GM04503 (cell line): ENCODE measurements at places on chromosomes 12 and 14.
A peak's percentile ranks its signal among the peaks of the same experiment; 100 is the strongest.

DNA sequence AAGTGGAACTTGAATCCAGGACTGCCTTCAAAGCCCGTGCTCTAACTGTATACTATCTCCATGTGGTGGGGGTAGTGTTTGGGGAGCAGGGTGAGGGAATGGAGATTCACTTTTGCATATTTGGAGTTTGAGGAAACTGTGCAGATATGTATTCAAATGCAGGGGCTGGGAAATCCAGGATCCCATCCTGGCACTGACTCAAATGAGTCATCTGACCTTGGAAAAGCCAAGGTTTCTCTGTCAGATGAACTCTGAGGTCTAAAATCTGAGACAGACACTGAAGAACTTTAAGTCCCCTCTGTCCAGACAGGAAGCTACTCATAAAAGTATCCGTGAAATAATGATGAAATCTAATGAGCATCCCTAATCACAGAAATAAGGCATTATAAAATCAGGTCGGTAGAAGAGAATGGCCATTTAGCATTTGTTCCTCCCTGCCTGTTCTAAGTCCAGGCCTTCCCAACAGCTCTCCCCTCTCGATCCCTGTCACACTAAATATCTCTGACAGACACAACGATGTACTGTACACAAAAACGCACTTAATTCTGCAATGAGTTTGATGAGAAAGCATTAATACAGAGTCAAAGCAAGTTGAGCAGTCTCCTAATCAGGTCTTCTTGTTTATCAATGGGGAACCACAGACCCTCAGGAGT lies 14.4 kb downstream of the NIN start:
- no peak for DNase-seq

GRCh38 chr14:49134940-49135339 lies 451.2 kb downstream of the RPS29 start:
- no peak for DNase-seq

DNA sequence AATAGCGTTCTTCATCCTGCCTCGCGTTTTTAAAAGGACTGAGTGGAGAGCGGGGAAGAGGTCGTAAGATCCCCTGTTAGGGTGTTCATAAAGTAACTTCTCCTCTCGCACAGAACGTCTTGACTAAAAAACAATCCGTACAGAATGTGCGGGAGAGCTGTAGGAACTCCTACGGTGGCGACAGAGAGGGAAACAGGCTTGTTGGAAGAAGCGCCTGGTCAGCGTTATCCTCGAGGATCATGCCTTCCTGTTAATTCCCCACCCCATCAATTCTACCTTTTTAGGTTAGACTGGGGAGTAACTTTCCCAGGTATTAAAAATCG lies 399 bp upstream of the WASHC4 start:
- no peak for DNase-seq

GRCh38 chr12:124940143-124940392 lies 25.6 kb upstream of the UBC start:
- no peak for DNase-seq

- DNase-seq: no peak
Observed at GRCh38 chr12:57694459-57695019, 607 bp downstream of the OS9 start.

DNA sequence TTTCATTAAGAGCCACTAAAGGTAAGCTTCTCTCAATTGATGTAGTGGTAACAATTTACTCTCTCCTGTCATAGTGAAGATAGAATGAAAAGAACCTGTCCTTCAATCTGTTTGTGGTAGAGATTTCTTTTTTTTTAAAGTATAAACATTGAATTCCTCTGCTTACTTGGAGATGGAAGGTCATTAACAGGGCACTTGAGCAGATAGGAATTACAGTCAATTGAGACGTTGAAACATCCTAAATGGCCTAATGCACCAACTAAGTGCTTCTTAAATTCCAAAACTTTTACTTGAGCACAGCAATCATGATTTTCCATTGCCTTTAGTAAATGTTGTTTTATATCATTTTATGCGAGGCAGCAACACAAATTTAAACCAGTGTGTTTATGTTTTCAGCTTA lies 241.4 kb downstream of the FOXG1 start:
- no peak for DNase-seq

- no peak for DNase-seq
Observed at GRCh38 chr12:97982684-97983083, 520.1 kb downstream of the RMST start.

DNA sequence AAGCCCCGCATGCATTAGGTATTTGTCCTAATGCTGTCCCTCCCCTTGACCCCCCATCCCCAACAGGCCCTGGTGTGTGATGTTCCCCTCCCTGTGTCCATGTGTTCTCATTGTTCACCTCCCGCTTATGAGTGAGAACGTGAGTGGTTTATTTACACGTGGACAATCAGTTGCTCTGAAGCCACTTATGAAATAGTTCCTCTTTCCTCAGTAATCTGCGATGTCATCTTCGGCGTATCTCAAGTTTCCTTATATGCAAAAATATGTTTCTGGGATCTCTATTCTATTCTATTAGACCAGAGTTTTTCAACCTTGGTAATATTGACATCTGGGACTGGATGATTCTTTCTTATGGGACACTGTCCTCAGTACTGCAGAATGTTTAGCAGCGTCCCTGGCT lies 56.0 kb upstream of the DCD start:
- no peak for DNase-seq

DNA sequence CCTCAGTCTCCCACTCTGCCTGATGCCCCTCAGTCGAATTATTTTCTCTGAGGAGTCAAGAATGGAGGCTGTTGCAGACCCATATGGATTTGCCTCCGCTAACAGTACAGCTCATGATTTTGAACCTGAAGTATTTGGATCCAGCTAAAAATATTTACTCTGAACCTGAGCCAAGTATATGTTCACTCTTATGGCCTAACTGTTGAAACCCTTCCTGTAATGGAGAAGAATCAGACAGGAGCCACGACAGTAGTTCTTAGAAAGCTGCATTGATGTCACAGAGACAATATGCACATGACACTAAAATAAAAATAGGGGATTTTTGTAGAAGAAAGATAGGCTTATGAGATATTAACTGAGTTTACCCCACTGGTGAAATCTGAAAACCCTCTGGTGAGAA lies 1128.3 kb upstream of the FLRT2 start:
- DNase-seq: no peak

DNA sequence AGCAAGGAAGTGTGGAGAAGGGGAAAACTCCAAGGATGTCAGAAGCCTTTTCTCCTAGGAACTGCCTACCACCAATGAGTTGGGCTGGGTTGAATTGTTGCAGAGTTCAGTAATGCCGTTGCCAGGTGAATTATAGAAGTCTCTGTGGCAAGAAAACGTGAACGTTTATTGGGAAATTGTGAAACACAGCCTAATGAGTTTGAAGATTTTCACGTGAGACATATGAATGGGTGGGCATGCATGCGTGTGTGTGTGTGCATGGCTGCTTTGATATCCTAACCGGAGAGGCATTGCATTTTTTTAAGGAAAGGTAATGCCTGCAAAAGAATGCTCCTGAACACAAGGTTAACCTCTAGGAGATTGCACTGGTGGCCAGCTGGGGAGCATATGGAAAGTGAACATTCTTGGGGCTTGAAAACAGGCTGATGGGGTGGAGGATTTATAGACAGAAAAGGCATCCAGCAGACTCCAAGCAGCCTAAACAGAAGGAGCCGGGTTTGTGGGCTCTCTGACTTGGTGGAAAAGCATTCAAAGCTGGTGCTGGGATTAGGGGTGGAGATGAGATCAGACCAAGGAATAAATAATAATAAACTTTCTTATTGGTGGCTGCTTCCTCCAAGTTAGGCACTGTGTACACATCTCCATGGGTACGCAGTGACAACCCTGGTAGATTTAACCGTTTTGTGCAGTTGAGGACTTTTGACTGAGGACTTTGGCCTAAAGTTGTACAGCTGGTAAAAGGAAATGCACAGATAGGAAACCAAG lies 67.8 kb downstream of the NTF3 start:
- DNase-seq: peak; percentile 95

- DNase-seq: no peak
Observed at GRCh38 chr12:52521175-52521567, 977 bp upstream of the KRT5 start.

GRCh38 chr14:96077983-96078624 lies 38.9 kb downstream of the C14orf132 start:
- no peak for DNase-seq

GRCh38 chr12:127310548-127310947 lies 956.4 kb upstream of the TMEM132C start:
- no peak for DNase-seq

DNA sequence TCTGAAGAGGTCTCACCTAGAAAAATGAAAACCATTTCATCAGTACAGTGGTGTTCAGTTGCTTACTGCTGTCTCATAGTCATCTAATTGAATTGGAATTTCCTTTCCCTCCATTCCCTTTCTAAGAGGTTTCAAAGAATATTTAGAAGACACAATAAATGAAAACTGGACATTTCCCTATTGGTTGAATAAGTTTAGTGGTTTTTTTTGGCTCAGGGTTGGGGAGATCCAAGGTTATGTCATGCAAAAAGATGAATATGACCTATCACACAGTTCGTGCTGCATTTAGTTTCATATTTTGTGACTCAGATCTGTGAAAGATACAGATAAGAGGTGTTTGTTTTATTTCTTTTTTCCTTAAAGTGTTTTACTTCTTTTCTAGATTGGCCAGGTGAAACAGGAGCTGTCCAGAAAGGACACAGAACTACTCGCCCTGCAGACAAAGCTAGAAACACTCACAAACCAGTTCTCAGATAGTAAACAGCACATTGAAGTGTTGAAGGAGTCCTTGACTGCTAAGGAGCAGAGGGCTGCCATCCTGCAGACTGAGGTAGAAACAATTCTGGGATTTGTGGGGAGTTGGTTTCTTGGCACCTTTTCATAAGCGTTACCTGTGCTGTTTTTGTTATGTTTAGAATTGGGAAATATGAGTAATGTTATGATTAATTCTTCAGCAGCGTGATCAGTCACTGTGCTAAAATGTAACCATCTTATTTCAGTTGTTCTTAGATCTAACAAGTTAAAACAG lies 124.6 kb downstream of the ERC1 start:
- DNase-seq: peak; percentile 69

GRCh38 chr14:64732536-64733120 lies 28.4 kb downstream of the PLEKHG3 start:
- no peak for DNase-seq

GRCh38 chr14:80958226-80958625 lies 2.8 kb downstream of the TSHR start:
- DNase-seq: no peak

GRCh38 chr12:92879698-92880322 lies 49.3 kb downstream of the EEA1 start:
- no peak for DNase-seq

DNA sequence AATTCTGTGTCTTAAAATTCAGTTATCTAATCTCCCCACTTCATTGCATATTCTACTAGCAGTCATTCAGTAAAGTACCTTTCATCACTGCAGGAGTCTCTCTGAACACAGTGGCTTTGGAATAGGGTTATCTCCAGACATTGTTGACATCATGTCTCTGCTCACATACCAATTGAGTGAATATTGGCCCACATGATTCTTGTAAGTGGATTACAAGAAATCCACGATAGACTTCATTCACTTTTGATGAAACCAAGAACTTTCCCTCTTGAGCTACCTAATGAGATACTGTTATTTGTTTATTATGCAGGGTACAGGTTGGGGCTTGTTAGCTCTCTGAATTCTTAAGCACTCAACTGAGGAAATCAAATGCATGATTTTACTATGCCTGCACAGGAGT lies 284.9 kb downstream of the RAD51B start:
- peak; percentile 55 for DNase-seq

- no peak for DNase-seq
Observed at GRCh38 chr14:65303190-65303898, 109.2 kb upstream of the FUT8 start.

DNA sequence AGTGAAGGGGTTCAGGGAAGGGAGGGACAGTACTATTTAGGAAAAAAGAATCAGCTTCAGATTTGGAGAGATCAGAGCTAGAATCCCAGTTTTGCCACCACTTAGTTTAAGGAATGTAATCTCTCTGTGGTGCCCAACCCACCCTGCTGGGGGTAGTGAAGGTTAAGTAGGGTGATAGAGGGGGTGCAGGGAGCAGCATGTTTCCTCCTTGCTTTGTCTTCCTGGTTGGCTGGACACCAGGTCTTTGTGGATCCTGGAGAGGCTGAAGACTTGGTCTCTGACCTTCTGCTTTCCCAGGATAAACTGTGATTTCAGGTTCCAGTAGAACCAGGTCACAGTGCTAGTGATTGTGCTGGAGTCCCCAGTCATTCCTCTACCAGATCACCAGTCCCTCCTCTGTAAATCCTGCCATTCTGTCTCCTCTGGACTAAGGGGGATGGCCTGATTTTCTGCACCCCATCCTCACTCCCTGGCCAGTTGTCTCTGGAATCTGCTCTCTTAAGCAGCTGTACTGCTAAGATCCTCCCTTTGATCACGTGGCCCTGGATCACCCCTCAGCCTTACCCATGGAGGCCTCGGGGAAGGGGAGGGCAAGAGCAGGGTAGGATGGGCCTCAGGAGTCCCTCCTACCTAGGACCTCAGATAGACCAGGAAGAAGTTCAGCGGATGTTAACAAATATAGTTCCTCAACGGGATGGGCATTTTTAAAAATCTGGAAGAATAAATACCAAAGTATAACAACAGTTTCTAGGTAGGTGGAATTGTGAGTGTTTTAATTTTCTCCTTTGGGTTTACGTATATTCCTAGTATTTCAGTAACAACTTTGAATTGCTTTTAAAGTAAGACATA lies 3.1 kb downstream of the MAP3K12 start:
- no peak for DNase-seq

GRCh38 chr14:25044106-25044698 lies 5.7 kb downstream of the STXBP6 start:
- no peak for DNase-seq

DNA sequence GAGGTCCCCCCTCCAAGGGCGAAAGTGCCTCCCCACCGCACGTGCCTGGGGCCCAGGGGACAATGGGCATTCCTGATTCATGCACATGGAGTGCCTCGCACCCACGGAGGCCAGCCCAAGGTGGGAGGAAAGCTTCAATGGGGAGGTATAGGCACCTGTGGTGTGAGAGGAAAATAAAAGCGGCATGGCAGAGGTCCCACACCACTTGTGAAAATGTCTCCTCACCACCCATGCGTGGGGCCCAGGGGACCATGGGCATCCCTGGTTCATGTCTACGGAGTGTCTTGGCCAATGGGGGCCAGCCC lies 384.7 kb downstream of the ALG10 start:
- no peak for DNase-seq

- no peak for DNase-seq
Observed at GRCh38 chr12:7503686-7504415, at the start of gene CD163. Gene CD163 (minus strand): TSS chr12:7503777. CDS start chr12:7503690, 87 bp downstream.

GRCh38 chr14:63544591-63545299 lies 1.6 kb upstream of the PPP2R5E start:
- DNase-seq: no peak

- no peak for DNase-seq
Observed at GRCh38 chr12:67474934-67475620, 173.5 kb upstream of the DYRK2 start.

- DNase-seq: no peak
Observed at GRCh38 chr12:18135509-18135908, 45.5 kb upstream of the RERGL start.

- DNase-seq: no peak
Observed at GRCh38 chr12:124678421-124678893, 111.0 kb upstream of the NCOR2 start.

DNA sequence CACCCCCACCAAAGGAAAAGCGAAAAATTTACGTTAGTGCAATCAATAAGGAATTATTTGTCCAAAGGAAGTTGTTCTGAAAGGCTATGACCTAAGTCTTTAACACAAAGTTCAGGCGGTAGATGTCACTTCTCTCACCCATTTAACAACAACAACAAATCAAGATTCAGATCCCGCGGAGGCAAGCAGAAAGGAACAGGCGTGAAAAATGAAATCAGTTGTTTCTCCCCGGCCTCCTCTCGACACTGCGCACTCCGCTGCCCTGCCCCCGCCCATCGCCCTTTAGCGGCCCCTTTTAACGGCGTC lies 1.4 kb downstream of the DENND5B start:
- DNase-seq: no peak
